ENCODE measurements at places on chromosomes 2 and 18.

DNA sequence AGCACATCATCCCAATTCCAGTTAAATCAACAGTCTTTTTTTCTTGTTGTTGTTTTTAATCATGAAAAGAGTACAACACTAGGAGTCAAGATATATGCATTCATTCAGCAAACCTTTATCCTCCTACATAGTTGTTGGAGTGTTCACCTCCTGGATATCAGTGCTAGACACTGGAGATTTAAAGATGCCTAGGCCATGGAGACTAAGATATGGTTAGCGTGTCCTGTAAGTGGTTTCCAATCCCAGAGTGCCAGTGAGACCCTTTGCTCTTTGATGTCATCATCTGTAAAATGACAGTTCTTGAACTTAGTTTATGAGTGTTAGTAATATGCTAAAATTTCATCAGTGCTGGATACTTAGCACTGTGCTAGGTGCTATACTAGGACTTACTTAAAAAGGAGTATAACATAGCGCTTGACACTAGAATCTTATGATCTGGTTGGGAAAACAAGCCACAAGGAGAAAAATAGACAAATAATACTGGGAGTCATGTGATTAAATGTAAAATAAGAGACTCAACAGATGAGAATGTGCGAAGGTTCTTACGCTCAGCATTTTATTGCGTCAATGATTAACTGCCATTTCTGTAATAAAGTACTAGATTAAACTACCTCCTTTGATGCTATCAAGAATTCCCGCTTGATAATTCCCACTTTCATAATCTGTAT lies 31.5 kb downstream of the BABAM2 start:
- H3K27me3 ChIP-seq = no peaks in the 10 kb centered on the region
- no peak overlapping the region for H3K27ac ChIP-seq
- peaks cover 14% of the 10 kb centered on the region for H3K4me1 ChIP-seq
- H3K4me3 ChIP-seq = no peak overlapping the region
- no peaks in the 10 kb centered on the region for H3K36me3 ChIP-seq

DNA sequence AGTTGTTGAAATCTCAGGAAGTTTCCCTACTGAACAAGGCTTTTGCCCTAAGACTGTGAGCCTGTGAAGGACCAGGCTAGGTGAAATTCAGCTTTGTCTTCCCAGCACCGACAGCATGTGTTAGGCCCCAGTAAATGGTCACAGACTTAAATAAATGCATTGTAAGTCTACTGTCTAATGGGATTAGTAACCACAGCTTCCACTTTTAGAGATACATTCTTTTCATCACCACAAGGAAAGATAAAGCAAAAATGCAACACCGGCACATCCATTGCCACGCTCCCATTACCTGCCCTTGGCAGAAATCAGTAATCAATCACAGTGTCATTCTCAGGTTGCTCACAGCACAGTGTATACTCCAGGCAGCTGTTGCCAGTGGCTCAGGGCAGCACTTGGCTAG lies 59.3 kb downstream of the CRACDL start:
- no peak for DNase-seq
- H3K36me3 ChIP-seq = no peaks in the 10 kb centered on the region
- no peaks in the 10 kb centered on the region for H3K27me3 ChIP-seq
- H3K27ac ChIP-seq = no peak overlapping the region

- DNase-seq = no peak
- H3K27me3 ChIP-seq = peaks cover 22% of the 10 kb centered on the region
- H3K4me1 ChIP-seq = peaks cover 3% of the 10 kb centered on the region
- no peak overlapping the region for H3K4me3 ChIP-seq
- H3K36me3 ChIP-seq = no peaks in the 10 kb centered on the region
Measured at GRCh38 chr18:79862562-79862961, 64.8 kb downstream of the KCNG2 start.

DNA sequence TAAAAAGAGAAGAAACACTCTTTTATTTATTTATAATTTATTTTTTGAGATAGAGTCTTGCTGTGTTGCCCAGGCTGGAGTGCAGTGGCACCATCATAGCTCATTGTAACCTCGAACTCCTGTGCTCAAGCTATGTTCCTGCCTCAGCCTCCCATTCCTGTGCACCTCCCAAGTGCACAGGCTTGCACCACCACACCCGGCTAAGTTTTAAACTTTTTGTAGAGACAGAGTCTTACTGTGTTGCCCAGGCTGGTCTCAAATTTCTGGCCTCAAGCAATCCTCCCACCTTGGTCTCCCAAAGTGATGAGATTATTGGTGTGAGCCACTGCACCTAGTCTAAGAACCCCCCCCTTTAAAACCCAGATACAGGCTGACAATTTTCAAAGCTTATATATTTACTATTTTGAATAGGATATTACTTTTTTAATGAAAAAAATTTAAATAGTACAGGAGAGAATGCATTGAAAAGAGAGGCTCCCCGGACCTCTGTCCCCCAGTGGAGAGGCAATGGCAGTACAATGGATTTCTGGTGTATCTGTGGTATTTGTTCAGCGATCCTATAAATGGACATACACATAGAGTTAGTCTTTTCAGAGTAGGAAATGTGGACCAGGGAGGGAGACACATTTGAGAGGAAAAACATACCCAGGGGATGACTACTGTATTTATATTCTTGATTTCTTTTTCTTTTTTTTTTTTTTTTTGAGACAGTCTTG lies 48.1 kb upstream of the CNOT11 start:
- H3K36me3 ChIP-seq = no peaks in the 10 kb centered on the region
- peak; percentile 44 for DNase-seq
- no peaks in the 10 kb centered on the region for H3K27me3 ChIP-seq

DNA sequence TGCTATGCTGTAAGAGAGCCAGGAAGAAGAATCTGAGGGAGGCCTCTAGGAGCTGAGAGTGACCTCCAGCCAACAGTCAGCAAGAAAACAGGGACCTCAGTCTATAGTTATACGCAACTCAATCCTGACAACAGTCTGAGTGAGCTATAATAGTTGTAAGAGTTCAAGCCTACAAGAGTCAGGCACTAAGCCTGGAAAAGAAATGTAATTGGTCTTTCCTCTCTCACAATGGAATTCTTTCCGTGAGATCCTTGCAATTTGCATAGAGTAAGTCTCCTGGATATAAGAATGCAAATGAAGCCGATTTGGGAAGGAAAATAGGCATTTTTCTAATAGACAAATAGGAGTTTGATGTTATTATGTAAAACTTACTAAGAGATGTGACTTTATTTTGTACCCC lies 1332.6 kb upstream of the CELF4 start:
- no peaks in the 10 kb centered on the region for H3K36me3 ChIP-seq
- H3K4me1 ChIP-seq = no peaks in the 10 kb centered on the region
- no peak overlapping the region for H3K27ac ChIP-seq
- DNase-seq = no peak
- H3K4me3 ChIP-seq = no peak overlapping the region

DNA sequence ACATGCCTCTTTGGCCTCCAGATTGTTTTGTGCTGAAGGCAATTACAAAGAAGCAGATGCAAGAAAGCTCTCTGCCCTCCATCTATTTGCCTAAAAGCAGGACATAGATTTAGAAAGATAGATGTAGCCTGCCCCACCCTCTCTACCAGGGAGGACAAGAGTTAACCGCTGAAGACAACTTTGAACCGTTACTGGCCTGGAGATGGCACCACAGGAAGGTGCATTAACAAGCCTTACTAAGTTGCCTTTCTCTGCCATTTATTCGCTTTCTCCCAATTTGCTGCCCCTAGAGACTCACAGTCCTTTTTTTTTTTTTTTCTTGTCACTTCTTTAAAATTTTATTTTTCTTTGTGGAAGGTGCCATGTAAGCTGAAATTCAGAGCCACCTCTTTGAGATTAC lies 28.8 kb upstream of the RMDN2 start:
- H3K27me3 ChIP-seq = no peaks in the 10 kb centered on the region
- no peaks in the 10 kb centered on the region for H3K36me3 ChIP-seq
- H3K27ac ChIP-seq = no peak overlapping the region
- no peak overlapping the region for H3K4me3 ChIP-seq

DNA sequence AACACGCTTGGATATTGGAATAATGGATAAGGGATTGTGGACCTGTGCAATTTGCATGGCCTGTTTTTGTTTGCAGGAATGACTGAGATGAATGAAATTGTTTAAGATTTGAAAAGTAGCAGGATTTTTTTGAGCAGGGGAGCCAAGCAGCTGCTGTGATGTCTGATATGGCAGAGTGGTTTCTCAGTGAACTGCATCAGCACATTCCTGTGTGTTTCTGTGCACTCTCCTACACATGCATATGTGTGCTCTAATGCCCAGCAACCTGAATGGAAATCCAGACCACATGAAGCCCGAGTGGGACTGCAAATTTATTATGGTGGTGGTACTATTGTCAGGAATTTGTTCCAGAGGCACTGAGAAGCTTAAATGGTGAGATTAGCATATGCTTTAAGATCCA lies 161.7 kb downstream of the PARD3B start:
- no peaks in the 10 kb centered on the region for H3K27me3 ChIP-seq
- H3K4me1 ChIP-seq = peaks cover 12% of the 10 kb centered on the region
- H3K36me3 ChIP-seq = no peaks in the 10 kb centered on the region
- H3K4me3 ChIP-seq = no peak overlapping the region
- H3K27ac ChIP-seq = no peak overlapping the region

DNA sequence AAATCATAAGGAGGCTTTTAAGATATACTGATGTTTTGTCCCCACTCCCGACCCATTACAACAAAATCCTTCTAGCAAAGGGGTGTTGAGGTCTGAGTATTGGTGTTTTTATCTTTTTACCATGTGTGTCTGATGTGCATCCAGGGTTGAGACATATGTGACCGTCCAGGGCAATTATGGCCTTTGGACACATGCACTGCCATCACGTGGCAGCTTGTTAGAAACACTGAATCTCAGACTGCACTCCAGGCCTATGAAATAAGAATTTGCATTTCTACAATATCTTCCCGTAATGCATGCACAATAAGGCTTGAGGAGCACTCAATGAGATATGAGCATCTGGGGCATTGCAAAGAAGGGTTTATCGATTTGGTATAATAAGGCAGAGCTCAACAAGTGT lies 235.1 kb upstream of the ZNF804A start:
- H3K27ac ChIP-seq = no peak overlapping the region
- peaks cover 8% of the 10 kb centered on the region for H3K4me1 ChIP-seq
- peak; percentile 17 for DNase-seq
- no peaks in the 10 kb centered on the region for H3K27me3 ChIP-seq
- no peaks in the 10 kb centered on the region for H3K36me3 ChIP-seq
- no peak overlapping the region for H3K4me3 ChIP-seq
